ENCODE measurements at places on chromosomes 2 and 18.

GRCh38 chr2:139825726-139826125 lies 1045.5 kb upstream of the NXPH2 start:
- no peak for DNase-seq

DNA sequence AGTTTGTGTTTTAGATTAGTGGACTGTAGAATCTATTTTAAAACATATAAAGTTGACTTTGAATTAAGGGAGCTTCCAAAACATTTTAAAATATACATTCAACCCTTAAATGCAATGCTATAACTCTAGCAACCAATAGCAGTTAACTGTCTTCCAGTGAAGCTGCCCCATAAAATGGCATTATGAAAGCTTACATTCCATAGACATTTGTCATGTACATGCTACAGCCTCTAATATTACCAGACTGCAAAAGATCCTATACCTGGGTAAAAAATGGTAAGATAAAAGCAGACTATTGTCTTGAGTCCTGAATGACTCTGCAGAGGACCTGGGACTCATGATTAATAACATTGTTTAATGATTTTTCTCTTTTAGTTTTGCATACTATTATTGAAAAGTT lies 489.4 kb downstream of the LRP1B start:
- DNase-seq, result no peak

GRCh38 chr2:8177566-8177965 lies 504.3 kb upstream of the ID2 start:
- no peak for DNase-seq

DNA sequence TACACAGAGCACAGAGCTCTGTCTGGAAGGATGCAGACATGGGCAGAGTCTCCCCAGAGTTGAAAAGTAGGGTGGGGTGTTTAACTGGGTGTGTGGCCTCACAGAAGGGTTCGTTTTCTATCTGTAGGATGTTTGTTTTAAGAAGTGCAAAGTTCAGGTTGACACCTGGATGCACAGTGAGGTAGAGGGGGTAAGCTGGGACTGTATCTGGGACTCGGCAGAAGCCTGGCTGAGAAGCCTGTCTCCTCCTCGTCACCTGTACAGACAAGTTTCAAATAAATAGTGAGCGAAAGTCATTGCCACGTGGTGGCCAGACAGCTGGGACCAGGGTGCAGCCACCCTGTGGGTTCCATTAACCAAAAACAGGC lies 145.9 kb downstream of the KLHL29 start:
- DNase-seq, result no peak

GRCh38 chr2:26687801-26688200 lies 4.7 kb upstream of the KCNK3 start:
- no peak for DNase-seq

- no peak for DNase-seq
Observed at GRCh38 chr2:118723394-118723793, 124.1 kb downstream of the EN1 start.
